ENCODE measurements at places on chromosomes 12 and 14.

GRCh38 chr12:132513070-132513398 lies 23.1 kb downstream of the FBRSL1 start:
- DNase-seq, result peak; percentile 48

- DNase-seq, result peak; percentile 54
These were observed 21.8 kb downstream of the SLC15A4 start for GRCh38 chr12:128801879-128802391.

DNA sequence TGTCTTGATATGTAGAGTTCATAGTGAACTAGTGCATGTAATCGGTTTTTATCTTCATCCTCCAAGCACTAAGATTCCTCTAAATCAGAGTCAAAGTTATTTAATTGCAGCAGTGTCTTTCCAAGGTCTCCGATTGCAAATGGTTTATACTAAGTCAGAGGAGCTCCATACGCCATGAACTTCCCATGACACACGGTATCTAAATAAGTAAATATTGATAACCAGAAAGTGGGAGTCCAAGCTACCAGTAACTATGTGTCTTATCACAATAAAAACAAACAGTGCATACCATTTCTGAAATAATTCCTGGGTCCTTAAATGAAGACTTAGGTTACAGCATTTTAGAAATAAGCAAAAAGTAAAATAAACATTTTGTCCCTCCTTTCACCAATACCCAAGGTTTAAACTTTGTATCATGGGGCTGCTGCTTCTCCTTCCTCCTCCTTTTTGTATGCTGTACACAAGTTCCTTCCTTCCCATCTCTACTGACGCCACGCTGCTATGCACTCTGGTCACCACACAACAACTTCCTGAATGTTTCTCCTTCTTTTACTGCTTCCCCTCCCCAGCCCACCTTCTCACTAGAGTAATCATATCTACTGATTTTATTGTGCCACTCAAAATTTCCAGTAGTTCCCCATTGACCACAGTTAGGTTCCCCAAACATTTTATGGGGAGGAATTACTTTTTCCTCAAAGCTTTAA lies 10.7 kb downstream of the NR1H4 start:
- no peak for DNase-seq

- DNase-seq, result no peak
These were observed 9.4 kb upstream of the OR10G3 start for GRCh38 chr14:21589317-21589716.

- DNase-seq, result no peak
These were observed 137.6 kb downstream of the ZFP36L1 start for GRCh38 chr14:68655021-68655831.

- DNase-seq, result no peak
These were observed 7.7 kb downstream of the TBX3 start for GRCh38 chr12:114676142-114676741.

GRCh38 chr14:22847661-22848341 lies 11.4 kb downstream of the MMP14 start:
- peak; percentile 74 for DNase-seq

GRCh38 chr12:68861890-68862289 lies 53.9 kb downstream of the MDM2 start:
- DNase-seq, result no peak

GRCh38 chr12:59636945-59637691 lies 41.3 kb downstream of the SLC16A7 start:
- DNase-seq, result no peak

- no peak for DNase-seq
These were observed 424.0 kb upstream of the GARIN6 start for GRCh38 chr12:99223579-99223978.
